Caki2 (cell line): ENCODE measurements at places on chromosomes 3 and 15. TPM values are rescaled to one million over a fixed set of nuclear protein-coding genes. Genes with fewer than 3 reads are reported as not detected.
A peak's percentile ranks its signal among the peaks of the same experiment; 100 is the strongest.

GRCh38 chr15:71802770-71803169, 7.6 kb upstream of the NR2E3 start:
- no peak for DNase-seq

- DNase-seq, result no peak
Observed at GRCh38 chr15:95995375-95996168, 334.9 kb upstream of the NR2F2 start.

- no peak for DNase-seq
Observed at GRCh38 chr3:20742903-20743552, 557.0 kb upstream of the SGO1 start.

- no peak for DNase-seq
Observed at GRCh38 chr3:13414040-13414729, 5.9 kb downstream of the NUP210 start.

GRCh38 chr15:59378855-59379254, 6.2 kb upstream of the MYO1E start:
- no peak for DNase-seq

DNA sequence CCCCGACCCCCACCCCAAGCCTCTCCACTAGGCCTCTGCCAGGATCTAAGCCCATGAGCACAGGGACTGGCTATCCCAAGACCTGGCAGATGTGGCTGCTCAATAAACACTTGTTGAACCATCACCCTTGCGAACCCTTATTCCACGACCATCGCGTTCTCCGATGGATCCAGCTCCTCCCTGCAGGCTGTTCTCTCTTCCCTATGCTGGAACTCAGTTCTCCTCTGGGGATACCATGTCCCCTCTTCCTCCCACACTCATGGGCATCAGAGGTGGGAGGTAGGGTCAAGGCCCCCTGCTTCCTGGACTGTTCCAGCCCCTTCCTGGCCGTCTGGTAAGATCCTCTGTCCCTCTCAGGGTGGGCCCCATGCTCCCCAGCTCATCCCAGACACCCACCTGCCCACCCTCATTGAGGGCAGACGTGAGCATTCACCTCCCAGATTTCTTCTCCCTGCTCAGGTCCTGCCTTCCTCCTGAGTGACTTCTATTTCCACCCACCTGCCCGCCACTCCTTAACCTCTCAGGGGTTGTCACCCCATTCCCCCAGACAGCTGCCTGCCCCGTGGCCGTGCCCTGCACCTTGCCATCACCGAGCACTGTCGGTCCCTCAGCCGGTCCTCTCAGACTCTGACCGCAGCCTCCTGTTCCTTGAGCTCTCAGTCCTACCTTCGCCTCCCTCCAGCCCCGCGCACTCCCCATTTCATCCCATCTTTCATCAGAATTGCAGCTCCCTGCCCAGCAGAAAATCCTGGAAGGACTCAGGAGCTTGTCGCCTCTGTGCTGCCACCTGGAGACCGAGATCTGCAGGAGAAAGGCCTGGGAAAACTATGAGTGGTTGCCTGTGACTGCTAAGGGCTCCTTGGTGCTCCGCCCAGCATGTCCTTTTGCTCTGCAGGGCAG, 42.0 kb downstream of the PML start:
- DNase-seq, result peak; percentile 52

GRCh38 chr15:66940368-66940767, 125.0 kb upstream of the SMAD3 start:
- DNase-seq, result peak; percentile 35

- peak; percentile 27 for DNase-seq
Observed at GRCh38 chr3:197339841-197340520, 41.6 kb upstream of the DLG1 start.

DNA sequence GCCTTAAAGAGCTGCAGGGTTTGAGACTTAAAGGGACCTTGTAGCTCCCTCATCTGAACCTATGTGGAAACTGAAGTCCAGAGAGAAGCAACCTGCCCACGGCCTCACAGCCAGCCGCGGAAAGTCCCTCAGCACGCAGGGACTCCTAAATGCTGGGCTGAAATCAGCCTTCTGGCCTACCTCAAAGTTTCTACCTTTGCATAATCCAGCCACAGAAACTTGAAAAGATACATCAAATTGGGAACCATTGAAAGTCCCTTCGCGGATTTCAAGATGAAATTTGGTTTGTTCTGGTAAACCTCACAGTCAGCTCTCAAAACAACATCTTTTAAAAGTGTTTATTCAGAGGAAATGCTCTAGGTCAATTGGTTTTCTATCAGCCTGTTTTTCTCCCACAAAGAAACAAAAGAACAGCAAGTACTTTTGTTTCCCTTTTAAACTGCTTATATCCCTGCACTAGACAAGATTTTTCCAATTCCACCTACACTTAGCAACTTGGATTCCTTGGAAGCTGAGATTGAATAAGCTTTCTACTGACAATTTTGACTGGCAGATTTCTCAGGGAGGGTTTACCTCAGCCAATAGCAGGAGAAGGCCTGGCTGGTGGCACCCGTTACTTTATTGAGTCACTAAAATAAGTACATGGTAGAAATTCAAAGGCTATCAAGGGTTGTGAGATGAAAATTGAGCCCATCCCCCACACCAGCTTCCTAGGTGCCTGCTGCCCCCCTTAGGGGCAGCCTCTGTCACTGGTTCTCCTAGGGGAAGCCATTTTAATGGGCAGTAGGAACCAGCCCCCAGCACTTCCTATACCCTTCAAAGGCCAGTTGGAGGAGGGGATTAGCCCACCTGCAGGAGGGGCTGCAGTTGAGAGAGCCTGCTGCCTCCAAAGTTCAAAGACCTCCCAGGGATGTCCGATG, 171.2 kb downstream of the ADAMTS17 start:
- no peak for DNase-seq

GRCh38 chr3:160134454-160134853, 90.8 kb upstream of the C3orf80 start:
- peak; percentile 60 for DNase-seq

GRCh38 chr3:98029083-98029482, 6.0 kb downstream of the GABRR3 start:
- DNase-seq, result no peak

- DNase-seq, result peak; percentile 6
Observed at GRCh38 chr3:64342940-64343688, 117.8 kb upstream of the PRICKLE2 start.

- no peak for DNase-seq
Observed at GRCh38 chr15:70254311-70254869, 156.7 kb upstream of the TLE3 start.

DNA sequence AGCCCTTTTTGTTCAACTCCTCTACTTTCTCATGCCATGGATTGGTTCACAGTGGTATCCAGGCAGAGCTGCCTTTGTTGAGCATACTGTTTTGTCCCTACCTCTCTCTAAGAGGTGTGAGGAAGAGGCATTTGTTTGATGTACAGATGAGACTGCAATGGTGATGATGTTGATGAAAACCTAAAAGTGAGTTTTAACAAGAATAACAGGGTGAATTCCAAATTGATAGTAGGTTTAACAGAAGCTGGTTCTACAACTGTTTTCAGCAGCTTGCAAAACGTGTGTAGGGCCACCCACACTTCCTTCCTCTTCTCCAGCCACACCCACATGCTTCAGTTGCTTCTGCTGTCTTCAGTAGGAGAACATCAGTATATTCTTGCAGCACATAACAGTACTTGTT, 10.2 kb downstream of the SNRK start:
- no peak for DNase-seq

- DNase-seq, result no peak
Observed at GRCh38 chr3:16512435-16513140, 911 bp downstream of the RFTN1 start.

DNA sequence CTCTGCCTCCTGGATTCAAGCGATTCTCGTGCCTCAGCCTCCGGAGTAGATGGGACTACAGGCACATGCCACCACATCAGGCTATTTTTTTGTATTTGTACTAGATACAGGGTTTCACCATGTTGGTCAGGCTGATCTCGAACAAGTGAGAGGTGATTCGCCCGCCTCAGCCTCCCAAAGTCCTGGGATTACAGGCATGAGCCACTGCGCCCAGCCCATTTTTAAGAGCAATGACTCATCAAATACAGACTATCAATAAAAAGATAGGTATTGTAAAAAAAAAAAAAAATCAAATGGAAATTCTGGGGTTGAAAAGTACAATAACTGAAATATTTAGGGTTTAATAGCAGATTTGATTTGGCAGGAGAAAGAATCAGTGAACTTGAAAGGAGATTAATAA, 129.0 kb downstream of the TJP1 start:
- no peak for DNase-seq

- DNase-seq, result no peak
Observed at GRCh38 chr3:170163956-170164645, 17.4 kb downstream of the PHC3 start.

- DNase-seq, result no peak
Observed at GRCh38 chr3:138493804-138494606, 59.6 kb downstream of the ESYT3 start.

GRCh38 chr3:96960661-96961330, 146.4 kb downstream of the EPHA6 start:
- no peak for DNase-seq

DNA sequence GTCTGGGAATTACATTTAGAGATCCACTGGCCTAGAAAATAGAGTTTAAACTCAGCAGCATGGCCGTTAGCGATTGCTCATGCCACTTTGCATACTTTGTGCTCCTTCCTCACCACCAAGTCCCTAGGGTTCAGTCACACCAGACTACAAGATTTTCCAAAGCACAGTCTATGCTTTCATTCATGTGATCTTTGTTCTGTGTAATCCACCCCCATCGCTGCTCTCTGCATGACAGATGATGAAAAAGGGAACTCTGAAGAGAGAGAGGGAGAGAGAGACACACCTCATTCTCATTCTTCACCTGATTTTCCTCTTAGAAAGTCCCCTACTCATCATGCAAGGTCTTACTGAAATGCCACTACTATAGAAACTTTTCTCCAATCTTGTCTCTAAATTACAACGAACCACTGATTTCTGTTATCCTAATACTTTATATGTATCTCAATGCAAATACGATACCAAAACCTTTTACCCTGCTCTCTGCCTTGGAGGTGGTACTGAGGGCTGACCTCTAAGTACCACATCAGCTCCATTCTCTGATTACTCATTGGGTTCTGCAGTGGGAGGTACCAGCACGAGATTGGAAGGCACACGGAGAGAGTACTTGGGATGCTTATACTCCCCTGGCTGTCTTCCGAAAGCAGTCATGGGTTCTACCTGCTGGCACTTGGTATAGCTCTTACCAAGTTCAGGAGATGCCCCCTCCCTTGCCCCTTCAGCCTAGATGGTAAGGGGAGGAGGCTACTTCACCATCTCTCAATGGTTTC, 1.1 kb upstream of the PARP15 start:
- no peak for DNase-seq

GRCh38 chr15:90571063-90571541, 41.4 kb downstream of the CRTC3 start:
- DNase-seq, result peak; percentile 83

GRCh38 chr15:36903922-36904556, 196.3 kb downstream of the MEIS2 start:
- DNase-seq, result peak; percentile 44

- DNase-seq, result no peak
Observed at GRCh38 chr3:142237891-142238290, 12.5 kb upstream of the GK5 start.

GRCh38 chr3:81581966-81582599, 179.4 kb downstream of the GBE1 start:
- DNase-seq, result peak; percentile 12

Gene C3orf33
- total RNA-seq, result 2.7 and 6.7 TPM in 2 replicates

Gene GP9
- total RNA-seq, result not detected in 2 replicates

Gene ROBO1
- total RNA-seq, result 0.46 and 0.54 TPM in 2 replicates

Gene NDN
- 65.3 and 98.8 TPM in 2 replicates for total RNA-seq

Gene ZSCAN2
- total RNA-seq, result 11.0 and 15.9 TPM in 2 replicates

Gene RARRES1
- not detected in 2 replicates for total RNA-seq

Gene PLAAT1
- 6.0 and 22.0 TPM in 2 replicates for total RNA-seq

Gene CILP
- not detected in 2 replicates for total RNA-seq

Gene TMEM212
- not detected in 2 replicates for total RNA-seq

Gene REC114
- not detected in 2 replicates for total RNA-seq

Gene XCR1
- total RNA-seq, result not detected in 2 replicates

Gene SHC4
- 0.41 TPM in 1 of 2 replicates, not detected in the other for total RNA-seq
